ENCODE measurements at places on chromosomes 13 and 19.

- DNase-seq: no peak
Observed at GRCh38 chr13:97140131-97140530, 82.0 kb upstream of the MBNL2 start.

GRCh38 chr19:53915000-53915399 lies 5.9 kb downstream of the CACNG7 start:
- DNase-seq: no peak

DNA sequence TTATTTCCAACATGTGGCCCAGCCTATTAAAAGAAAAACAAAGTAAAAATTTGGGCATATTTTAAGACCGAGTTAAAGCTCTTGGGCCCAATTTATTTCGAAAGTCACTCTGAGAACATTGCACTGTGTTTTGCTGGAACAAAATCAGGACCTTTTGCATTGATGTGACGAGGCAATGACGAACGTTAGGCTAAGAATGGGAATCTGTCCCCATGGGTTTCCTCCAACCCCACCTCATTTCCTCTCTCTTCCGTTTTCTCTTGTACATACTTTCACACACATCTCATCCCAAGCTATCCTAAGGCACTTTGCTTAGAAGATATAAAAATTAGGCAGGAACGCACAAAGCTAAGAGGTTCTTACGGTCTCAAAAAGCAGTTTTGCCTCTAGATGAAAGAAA lies 22.1 kb downstream of the EDNRB start:
- DNase-seq: no peak

DNA sequence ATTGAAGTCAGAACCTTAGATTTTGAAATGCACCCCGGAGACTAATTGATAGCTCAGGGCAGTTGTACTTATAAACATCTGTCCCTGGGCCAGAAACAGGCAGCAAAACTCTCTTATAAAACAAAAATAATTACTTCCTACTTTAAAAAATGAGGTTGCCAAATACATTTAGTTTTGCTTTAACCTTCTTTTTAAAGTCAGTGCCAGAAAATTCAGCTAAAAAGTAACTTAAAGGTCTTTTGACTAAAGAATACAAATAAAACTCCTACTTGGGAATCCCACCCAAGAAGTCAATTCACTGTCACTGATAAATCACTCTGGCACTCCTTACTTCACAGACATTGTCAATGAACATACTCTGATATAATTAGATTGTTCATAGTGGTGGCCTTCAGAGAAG lies 60.7 kb downstream of the DOCK9 start:
- no peak for DNase-seq

- DNase-seq: no peak
Observed at GRCh38 chr19:33879818-33880575, 83.3 kb downstream of the KCTD15 start.

DNA sequence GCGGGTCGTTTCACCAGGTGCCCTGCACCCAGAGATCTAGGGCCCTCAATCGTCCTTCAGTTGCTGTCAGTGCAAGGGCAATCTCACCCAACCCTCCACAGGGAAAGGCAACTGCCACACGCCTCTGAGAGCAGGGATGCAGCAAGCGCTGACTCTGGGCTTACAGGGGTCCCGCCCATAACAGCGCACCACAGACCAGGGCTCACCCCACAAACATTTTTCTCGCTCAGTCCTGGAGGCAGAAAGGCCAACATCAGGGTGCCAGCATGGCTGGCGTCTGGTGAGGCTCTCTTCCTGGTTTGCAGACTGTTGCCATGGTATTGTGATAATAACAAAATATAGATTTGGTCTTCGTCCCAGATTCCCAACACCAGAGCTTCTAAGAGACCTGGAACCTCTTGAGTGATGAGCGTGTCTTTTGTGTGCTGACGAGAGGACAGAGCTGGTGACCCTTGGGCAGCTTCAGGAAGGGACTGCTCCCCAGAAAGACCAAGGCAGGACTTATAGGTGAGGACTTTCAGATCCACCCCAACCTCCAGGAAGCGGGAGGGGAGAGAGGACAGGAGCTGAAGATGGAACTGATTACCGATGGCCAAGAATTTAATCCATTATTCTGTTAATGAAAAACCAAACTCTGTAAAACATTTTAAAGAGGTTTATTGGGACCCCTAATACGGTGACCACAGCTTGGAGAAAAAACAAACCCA lies 51.3 kb downstream of the C13orf46 start:
- no peak for DNase-seq

DNA sequence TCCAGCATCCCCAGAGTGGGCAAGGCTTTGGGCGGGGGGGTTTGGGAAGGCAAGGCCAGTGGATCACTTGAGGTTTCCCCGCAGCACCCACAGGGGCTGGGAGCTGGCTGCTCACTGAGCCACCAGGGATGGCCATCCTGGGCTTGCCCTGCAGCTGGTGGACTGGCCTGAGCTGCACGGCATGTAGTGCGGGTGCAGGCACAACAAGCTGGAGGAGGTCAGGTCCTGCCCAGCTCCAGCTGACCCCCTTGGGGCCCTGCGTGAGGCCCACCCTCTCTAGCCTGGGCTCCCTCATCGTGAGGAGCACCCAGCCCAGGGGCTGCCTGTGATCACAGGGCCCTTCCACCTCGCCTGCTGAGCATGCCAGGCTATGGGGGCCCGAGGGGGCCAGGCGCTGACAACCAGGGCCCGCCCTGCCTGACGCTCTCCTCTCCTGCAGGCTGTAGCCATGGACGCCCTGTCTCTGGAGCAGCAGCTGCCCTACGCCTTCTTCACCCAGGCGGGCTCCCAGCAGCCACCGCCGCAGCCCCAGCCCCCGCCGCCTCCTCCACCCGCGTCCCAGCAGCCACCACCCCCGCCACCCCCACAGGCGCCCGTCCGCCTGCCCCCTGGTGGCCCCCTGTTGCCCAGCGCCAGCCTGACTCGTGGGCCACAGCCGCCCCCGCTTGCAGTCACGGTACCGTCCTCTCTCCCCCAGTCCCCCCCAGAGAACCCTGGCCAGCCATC lies 22.9 kb downstream of the COMP start:
- DNase-seq: no peak

DNA sequence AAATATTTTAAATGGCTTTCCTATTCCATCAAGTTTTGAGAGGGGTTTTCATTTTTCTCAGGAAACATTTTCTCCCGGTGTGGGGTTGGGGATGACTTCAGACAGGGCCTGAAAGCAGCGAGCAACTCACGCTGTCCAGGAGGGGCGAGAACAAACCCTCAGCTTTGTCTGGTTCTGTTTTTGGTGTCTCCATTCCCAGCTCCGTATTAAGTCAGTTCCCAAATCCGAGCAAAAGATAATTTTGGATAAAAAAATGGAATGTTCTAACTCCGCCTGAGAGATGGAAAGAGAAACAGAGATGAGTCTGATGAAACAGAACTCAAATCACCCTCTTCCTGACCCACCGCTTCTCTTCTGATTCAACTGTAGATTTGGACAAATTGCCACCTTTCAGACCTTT lies 38.4 kb downstream of the RFX2 start:
- DNase-seq: no peak

DNA sequence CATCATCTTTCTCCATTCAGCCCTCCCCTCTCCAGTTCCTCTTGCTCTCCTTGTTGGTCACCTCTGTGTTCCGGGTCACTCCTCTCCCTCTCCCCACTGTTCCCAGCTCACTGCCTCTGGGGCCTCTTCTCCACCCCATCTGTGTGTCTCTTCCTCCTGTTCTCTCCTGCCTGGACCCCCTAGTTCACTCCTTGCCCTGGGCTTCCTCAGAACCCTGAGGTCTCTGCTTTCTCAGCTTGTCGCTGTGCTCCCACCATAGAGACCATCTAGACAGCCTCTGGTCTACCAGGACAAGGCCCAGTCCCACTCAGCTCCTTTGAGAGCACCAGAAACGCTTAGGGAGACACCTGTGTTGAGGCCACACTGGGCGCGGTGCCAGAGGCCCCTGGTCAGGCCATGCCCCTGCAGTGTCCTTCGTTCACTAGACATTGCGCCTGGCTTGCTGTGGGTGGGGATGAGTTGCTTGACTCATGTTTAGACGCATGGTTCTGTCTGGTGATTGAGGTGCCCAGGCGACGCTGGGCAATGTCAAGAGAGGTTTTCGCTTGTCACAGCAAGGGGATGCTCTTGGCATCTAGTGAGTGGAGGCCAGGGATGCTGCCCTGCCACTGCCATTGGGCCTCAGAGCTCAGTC lies 4.8 kb downstream of the LENG9 start:
- no peak for DNase-seq

- DNase-seq: no peak
Observed at GRCh38 chr19:15869109-15869555, 28.7 kb downstream of the CYP4F2 start.

DNA sequence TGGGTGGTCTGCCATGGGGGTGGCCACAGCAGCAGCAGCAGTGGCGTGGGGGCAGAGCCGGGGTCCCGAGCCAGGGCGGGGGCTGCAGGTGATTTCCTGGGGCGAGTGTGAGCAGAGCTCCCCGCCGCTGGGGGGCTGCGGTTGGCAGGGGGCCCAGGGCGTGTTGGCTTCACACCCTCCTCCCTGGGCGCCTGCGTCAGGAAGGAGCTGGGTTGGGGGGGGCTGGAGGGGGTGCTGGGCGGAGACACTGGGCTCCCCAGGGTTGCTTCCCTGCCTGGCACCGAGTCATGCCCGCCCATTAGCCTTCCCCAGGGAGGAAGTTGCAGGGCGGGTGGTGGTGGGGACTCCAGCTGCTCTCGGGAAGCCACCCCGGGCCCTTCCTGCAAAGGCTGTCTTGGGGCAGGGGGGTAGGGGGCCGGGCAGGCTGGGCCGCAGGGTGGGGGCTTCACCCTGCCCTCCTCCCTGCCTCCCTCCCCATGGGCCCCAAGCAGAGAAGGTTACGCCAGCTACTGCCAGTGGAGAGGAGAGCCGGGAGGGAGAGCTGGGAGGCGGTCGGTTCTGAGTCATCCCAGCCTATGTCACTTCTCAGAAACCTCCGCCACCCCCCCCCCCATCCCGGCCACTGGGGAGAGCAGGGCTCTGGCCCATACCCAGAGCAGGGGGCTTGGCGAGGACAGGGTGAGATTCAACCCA lies 4.6 kb downstream of the MIDN start:
- peak; percentile 94 for DNase-seq

DNA sequence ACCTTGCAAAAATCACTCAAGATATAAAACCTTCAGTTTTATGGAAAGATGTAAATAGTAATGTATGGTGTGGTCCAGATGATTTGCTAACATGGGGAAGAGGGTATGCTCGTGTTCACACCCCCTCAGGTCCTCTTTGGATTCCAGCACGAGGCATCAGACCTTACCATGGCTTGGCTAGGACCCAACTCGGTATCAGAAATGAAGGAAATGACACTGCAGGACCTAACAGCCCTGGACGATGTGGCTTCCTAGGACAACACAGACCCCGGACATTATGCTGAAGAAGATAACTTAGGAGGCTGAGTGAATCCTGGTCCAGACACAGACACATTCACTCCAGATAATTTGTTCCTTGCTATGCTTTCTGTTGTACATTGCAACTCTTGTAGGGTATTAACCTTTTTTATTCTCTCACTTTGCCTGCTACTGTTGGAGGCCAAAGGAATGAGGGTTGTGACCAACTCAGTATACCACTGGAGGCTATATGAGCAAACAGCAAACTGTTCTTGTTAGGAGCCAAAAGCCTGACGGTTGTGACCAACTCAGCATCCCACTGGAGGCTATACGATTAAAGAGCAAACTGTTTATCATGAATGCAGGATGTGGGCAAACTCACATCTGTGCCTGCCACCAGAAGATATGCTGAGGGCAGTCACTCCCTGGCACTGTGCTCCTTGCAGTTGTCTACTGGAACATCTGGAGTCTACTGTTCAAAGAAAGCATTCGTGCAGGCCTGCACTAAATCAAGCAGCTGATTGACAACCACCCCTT lies 121.7 kb downstream of the ZNF429 start:
- DNase-seq: no peak

GRCh38 chr19:41223431-41224234 lies 4.6 kb downstream of the AXL start:
- peak; percentile 85 for DNase-seq

DNA sequence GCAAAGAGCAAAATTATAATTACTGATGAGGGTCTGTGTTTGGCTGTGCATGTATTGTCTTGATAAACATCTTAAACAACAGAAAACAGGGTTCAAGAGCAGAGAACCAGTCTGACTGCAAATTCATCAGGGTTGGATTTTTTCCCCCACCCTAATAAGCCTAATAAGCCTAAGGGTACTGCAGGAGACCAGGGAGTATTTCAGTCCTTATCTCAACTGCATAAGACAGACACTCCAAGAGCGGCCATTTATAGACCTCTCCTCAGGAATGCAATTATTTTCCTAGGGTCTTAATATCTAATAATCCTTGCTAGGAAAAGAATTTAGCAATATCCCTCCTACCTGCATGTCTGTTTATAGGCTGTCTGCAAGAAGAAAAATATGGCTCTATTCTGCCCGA lies 2011.5 kb upstream of the PCDH20 start:
- no peak for DNase-seq

DNA sequence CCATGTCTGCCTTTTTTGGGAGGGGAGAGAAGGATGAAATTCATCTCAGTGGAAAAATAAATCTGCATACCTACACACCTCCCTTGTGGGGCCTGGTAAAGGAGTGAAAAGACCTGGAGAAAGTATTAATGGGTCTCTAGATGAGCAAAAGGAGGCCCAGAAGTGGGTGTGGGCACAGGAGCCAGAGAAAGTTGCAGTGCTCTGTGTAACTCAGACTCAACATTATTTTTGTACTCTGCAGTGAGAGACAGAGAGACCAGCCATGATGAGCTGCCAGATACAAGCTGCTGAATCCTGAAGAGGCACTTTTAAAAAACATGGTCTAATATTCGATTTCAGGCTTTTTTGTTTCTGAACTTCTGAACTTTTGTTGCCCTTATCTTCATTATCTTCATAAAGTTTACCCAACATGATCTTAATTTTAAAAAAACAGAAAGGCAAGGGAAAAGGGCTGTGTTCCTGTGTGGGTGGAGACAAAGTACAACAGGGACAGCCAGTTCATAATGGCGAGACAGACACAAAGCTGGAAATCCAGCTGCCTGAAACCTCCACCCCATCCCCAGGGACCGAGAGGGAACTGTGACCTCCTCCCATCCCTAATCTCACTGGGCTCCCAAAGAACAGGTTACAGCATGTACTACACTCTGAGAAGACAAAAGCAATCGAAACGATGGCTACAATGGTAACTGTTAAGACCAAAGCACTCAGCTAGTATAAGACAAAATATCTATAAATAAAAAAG lies 77.2 kb downstream of the KLF12 start:
- no peak for DNase-seq

DNA sequence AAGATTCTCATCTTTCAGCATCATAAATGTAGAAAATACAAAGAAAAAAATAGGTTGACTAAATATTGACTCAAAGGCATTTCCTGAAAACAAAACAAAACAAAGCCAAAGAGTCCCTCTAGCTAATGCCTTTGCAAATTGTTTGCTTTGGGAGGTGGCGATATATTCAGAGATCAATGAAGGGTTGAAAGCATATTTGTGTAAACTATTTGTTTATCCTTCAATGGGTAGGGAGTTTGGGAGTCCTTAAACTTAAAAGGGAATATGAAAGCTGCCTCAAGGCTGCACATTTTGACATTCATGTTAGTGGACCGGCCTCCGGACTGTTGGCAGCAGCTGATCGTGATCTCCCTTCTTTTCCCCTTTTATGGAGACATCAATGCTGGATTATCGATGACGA lies 257.5 kb downstream of the ITGBL1 start:
- no peak for DNase-seq
